ENCODE measurements at places on chromosomes 16 and 17.

- DNase-seq, result no peak
Observed at GRCh38 chr16:80404847-80405246, 135.9 kb upstream of the DYNLRB2 start.

DNA sequence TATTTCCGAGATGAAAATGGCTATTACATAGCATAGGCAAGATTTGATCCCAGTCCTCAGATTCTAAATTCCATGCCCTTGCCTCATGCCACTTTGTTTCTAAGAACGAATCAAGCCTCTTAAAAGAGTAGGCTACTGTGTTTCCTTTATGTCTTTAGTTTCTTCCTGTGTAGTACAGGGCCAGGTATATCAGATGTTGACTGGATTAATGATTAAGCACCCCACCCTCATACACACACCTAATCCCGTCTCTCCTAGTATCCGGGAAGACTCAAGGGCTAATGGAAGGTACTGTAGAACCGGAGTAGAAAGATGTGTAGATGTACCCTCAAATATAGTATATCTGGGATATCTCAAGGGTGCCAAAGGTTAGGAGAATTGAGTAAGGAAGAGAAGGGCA is 6.7 kb downstream of the TOM1L1 start:
- DNase-seq, result no peak

DNA sequence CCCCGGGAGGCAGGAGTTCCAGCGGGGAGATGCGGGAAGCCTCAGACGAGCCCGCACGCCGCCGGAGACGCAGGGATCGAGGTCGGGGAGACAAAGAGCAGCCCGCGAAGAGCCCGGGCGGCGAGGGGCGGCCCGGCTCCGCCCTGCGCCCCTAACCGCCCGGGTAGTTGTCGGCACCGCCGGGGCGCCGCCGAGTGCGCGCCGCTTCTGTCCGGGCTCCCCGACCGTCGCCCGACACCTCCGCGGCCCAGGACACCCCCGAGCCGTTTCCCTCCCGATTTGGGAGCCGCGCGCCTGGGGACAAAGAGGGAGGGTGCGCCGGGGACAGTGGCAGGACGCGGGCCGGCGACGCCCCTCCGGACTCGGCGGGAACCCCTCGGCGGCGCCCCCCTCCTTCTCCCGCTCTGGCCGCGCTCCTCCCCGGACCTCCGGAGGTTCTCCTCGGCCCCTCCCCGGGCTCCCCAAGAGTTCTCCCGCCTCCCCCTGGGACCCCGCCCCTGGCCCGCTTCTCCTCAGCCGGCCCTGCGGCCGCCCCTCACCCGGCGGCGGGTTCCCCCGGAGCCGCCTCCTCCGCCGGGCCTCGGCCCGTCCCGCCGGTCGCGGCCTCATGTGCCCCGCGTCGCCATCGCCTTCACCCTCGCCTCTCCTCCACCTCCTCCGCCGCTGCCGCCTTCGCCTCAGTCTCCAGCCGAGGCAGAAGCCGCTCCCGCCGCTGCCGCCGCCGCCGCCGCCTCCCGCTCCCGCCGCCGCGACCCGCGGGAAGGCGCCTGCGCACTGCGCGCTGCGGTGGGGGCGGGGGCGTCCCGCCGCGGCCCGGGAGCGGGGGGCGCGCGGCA is at the start of gene GJC1:
Gene GJC1 (minus strand): TSS at position 765 of the 836 bp plus-strand sequence. CDS start 24,470 bp downstream, outside the sequence.
- no peak for DNase-seq

DNA sequence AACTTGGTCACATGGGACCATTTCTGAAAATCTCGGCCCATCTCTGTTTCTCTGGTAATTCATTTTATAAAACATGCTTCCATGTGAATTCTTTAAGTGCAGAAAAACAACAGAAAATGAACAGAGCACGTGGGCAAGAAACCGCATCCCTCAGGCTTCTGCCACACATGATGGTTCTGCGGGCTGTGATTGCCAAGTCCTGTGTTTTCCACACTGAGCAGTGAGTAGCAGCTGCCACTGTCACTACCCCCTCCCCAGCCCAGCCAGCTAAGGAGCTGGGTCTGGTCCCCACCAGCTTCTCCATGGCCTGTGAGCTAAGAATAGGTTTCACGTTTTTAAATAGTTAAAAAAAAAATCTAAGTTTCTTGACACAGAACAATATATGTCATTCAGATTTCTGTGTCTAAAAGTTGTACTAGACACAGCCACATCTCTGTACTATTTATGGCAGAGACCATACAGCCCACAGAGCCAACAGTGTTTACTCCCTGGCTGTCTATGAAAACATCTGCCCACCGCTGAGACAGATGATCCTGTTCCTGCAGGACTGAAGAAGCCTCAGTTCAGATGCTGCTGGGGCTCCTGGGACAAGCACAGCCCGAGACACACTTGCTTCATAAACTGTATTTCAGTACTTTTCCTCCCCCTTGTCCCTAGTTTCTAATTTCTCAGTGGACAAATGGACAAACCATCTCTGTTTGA is 41.5 kb downstream of the USP22 start:
- no peak for DNase-seq

DNA sequence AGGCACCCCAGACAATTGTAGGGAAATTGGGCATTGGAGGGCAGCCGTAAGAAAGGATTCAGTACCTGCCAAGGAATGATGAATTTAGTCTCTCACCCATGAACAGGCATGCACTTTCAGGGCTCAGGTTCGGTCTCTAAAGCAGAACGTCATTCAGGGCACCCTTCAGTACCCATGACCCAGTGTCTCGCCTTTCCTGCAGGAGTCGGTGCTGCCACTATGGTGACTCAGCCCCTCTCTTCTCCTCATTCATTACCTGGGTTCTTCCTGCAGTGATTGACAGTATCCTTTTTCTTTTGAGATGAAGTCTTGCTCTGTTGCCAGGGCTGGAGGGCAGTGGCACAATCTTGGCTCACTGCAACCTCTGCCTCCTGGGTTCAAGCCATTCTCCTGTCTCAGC is 8.4 kb downstream of the SOST start:
- DNase-seq, result no peak

- DNase-seq, result no peak
Observed at GRCh38 chr17:55758171-55758570, 7.3 kb downstream of the PCTP start.

DNA sequence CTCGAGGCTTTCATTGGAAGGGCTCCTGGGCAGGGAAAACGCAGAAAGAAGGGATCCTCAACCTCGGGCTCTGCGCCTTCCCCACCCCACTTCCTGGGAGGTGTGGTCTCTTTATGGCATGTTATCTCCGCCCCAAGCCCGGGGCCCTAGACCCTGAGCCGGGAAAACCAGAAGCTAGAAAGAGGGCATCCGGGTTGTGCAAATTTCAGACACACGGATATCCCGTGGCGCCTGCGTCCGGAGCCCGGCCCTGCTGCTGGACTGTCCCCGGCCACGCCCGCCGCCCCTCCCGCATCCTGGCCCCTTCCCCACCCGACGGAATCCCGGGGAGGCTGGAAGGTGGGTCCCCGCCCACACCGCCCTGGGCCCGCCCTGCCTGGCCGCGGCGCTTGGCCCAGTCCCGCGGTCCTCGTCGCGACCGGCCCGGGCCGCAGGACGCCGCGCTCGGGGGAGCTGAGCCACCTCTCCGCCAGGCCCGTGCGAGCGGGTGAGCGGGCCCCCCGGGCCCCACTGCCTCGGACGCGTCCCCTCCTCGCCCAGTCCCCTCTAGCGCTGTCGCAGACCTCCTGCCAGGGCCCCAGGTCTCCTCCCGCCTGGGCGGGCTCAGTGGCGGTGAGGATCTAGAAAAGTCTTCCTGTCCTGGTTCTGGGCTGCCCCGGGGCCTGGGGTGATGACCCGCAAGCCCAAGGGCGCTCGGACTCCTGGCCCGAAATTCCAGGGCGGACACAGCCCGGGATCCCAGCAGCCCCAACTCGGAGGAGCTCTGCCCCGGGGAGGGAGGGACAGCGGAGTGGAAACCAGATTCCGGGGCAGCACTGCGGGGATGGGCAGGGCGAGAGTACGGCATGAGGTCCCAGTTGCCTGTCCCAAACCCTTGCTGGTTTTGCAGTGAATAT is at the start of gene SLC16A5:
Gene SLC16A5 (plus strand): TSS at position 397 of the 896 bp plus-strand sequence. CDS start 5,683 bp downstream, outside the sequence.
- DNase-seq, result no peak

Data from smooth muscle cell of the brain vasculature (primary cell).